Mesenchymal stem cell (in vitro differentiated cells and primary cell): ENCODE measurements at places on chromosomes 16 and 17.

DNA sequence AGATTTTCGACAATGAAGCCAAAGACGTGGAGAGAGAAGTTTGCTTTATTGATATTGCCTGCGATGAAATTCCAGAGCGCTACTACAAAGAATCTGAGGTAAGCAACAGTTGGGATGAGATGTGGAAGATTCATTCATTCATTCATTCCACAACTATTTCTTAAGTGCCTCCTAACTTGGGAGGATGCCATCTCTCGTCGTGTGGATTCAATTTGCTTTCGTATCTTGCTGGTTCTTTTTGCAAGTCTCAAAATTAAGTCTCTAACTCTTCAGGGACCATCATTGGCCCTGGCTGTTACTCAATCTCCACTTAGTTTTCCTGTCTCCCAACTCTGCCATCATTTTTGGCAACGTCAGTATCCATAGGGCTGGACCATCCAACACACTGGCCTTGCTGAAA, 85.6 kb upstream of the NOL11 start:
- DNase-seq: no peak

DNA sequence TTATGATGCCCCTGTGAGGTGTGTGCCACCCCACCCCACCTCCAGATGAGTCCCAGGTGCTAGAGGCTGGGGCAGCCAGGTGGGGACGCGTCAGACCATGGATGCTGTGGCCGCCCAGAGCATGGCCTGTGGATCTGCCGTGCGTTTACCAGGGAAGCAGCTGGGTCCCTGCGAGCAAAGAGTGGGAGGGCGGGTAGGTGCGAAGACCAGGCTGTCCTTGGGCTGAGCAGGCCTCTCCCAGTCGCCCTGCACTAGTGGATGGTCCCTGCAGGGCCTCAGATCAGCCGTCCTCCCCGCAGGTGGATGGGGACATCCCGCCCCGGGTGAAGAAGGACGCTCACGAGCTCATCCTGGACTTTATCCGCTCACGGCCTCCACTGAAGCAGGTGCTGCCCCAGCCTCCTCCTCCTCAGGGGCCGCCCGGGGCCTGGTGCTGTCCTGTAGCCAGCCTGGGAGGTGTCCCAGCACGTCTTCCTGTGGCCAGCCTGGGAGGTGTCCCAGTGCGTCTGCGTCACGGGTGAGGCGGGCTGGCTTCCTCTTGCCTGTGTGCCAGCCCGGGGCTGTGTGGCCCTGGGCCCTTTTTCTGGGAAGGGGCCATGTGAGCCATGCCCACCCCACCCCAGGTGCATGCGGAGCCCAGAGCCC, 18.0 kb upstream of the TCF25 start:
- no peak for DNase-seq

DNA sequence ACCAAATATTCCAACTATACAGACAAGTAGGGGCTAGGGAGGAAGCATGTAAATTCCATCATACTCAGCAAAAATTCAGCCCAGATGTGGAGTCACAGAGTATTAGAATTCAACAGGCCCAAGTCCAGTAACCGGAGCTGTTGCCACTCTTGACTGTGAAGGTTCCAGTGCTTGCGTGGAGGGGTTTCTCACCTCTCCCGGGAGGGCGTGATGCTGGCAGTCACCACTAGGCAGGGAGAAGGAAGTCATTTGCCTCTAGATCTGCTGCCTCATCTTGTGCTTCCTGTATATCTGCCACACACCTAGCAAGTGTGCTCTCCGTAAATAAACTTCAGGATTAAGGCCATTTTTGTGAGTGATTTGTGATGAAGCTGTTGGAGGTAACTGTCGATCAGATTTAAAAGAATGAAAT, 1.0 kb upstream of the CKLF start:
- DNase-seq: peak; percentile 41

DNA sequence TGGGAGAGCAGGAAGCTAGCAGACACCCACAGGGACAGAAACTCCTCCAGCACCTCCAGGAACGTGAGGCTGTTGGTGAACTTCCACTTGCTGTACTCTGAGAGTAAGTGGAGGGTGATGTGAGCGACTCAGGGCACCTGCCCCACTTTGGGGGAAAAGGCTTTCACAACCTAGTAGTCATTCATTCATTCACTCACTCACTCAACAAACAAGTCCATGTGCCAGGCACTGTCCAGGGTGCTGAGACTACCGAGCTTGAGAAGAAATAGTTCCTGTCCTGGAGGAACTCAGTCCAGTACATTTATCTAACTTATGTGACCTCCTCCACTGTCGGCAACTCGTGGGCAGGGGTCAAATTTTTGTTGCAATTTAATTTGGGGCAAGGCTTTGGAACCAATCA, 26.6 kb downstream of the LGALS9 start:
- DNase-seq: peak; percentile 12

- DNase-seq: peak; percentile 56
Observed at GRCh38 chr17:4142107-4142900, 526 bp downstream of the ZZEF1 start.

- peak; percentile 22 for DNase-seq
Observed at GRCh38 chr17:47695429-47696376, 1.7 kb downstream of the TBKBP1 start.

GRCh38 chr16:976389-976931, 5.1 kb upstream of the SOX8 start:
- DNase-seq: no peak

DNA sequence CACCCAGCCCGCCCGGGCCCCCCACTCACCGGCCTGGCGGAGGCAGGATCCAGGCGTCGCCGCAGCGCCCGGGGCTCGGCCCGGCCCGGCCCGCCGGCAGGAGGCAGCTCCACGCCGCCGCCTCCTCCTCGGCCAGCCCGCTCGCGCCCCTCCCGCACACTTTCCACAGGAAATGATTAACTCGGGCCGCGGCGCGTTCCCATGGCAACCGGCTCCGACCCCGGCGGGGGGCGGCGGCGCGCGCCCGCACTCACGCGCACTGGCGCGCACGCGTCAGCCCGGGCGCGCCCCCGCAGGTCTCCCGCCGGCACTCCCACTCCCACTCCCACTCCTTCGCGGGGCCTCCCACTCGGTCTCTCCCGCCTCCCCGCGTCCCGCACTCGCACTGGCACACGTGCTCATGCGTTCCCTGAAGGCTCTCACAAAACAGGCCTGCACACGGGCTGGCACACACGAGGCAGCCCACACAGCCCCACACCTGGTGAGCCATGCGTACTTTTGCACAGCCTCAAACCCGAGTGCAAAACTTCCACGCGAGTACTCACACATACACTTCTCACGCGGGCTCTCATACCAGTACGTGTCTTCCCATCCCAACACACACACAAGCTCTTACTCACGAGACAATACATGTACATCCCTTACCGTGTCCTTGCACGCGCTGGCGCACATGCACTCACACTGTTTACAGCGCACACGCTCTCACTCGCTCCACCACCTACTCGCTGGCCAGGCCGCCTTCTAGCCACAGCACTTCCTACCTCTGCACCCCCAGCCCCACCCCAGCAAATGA, at the start of gene KIFC3:
Gene KIFC3, minus strand, starts transcription at position 151 of the 793 bp plus-strand sequence. CDS start 4,248 bp downstream, outside the sequence.
- peak; percentile 82 for DNase-seq

DNA sequence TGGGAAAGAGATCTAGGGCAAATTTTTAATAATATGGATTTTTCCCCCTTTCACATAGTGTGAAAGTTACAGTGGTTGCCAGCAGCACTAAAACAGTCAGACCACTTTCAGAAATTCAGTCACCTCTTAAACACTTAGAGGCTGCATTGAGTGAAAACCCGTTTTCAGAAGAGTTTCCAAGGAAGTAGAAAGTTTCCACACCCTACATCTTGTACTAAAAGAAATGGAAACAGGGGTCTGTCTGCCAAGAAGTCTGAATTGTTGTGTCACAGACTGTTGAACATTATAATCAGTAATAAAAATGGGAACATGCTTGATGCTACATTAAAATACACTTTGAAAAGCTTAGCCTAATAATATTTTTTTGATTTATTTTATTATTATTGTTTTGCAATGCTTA, 278.9 kb upstream of the KCNJ16 start:
- no peak for DNase-seq

- no peak for DNase-seq
Observed at GRCh38 chr16:11010575-11011221, 66.3 kb downstream of the CLEC16A start.

- DNase-seq: no peak
Observed at GRCh38 chr16:8733849-8734540, 59.6 kb downstream of the ABAT start.

- no peak for DNase-seq
Observed at GRCh38 chr17:4341616-4341977, 24.9 kb downstream of the UBE2G1 start.

- no peak for DNase-seq
Observed at GRCh38 chr16:85668676-85669424, 19.9 kb downstream of the GINS2 start.

- no peak for DNase-seq
Observed at GRCh38 chr17:2020721-2021120, 4.4 kb downstream of the RTN4RL1 start.

- DNase-seq: no peak
Observed at GRCh38 chr16:53771655-53772497, 67.9 kb downstream of the FTO start.

DNA sequence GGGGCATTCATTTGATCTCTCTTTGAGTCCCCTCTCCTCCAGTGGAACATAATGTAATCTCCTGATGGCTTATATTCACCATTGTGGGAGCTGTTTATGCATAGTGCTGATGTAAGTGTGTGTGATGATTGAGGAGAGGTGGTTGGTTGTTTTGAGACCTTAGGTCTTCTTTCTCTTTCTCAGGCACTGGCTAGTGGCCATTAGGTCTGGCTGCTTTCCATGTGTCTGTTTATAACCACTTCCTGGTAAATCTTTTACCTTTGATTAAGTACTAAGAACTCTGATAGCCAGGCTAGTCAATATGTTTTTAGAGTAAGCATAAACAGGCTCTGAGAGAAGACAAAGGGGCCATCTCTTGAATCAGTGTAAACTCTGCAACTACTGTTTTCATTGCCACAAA, 27.9 kb downstream of the VAT1L start:
- peak; percentile 67 for DNase-seq

DNA sequence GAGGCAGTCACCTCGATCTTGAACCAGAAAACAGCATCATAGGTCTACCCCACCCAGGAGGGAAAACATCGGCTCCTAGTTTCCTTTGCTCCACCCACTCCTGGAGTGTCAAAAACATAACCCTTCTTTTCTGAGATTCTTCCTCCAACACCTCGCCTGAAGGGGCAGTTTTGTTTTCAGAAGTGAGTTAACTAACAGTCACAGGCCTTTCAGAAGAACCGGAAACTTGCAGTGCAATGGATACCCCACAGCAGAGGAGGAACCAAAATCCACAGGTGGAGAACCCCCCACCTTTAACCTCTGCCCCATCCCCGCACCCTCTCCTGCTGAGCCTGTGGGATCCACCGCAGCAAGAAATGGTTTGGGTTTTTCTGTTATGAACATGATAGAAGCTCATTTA, 7.8 kb upstream of the TEX2 start:
- DNase-seq: no peak

- DNase-seq: peak; percentile 11
Observed at GRCh38 chr17:63840591-63841349, 1.7 kb downstream of the SMARCD2 start.
